Esophagus squamous epithelium (tissue), 5 donors: ENCODE measurements at places on chromosomes 4 and X.

- H3K27me3 ChIP-seq, result no peaks in the 10 kb centered on the region
- H3K27ac ChIP-seq, result peak overlapping the region; percentile 99
- H3K4me3 ChIP-seq, result peak overlapping the region; percentile 99
- peaks cover 23% of the 10 kb centered on the region for H3K36me3 ChIP-seq
Measured at GRCh38 chr4:2009651-2010233, 968 bp upstream of the NELFA start.

DNA sequence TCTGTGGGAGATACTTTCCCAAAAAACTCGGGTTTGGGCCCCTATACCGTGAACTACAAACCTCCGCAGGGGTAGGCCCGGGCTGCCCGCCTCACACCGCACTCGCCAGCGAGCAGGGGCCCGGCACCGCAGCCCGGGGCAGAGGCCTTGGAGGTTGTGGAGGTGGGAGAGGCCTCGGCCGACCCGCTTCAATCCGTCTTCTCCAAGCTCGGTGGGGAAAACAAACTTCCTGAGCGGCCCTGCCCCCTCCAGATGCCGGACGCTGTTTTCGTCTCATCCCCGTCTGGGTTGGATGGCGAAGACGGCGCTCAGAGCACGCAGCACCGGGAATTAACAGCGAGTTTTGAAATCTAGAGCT, 442 bp upstream of the MCUB start:
- DNase-seq, result no peak
- peaks cover 31% of the 10 kb centered on the region for H3K4me1 ChIP-seq
- no peaks in the 10 kb centered on the region for H3K36me3 ChIP-seq
- peak overlapping the region; percentile 97 for H3K27ac ChIP-seq
- H3K27me3 ChIP-seq, result no peaks in the 10 kb centered on the region

DNA sequence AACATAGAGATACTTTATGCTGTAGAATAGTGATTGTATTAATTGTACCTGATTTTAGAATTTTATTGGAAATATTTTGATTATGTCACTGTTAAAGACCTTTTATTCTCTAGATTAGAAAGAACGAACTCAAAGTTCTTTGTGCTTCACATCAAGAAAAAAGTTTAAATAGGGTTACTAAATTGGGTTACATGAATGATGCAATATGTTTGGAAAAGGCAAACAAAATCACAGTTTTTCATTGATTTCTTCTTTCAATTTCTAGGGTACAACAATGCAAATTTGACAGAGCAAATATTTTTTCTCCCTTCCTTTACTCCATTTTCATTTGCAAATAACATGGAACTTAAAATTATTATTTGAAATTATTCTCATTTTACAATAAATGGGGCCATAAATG, 24.0 kb upstream of the ANKRD50 start:
- no peaks in the 10 kb centered on the region for H3K4me1 ChIP-seq
- no peak overlapping the region for H3K4me3 ChIP-seq
- no peak overlapping the region for H3K27ac ChIP-seq
- no peak for DNase-seq
- H3K27me3 ChIP-seq, result no peaks in the 10 kb centered on the region

DNA sequence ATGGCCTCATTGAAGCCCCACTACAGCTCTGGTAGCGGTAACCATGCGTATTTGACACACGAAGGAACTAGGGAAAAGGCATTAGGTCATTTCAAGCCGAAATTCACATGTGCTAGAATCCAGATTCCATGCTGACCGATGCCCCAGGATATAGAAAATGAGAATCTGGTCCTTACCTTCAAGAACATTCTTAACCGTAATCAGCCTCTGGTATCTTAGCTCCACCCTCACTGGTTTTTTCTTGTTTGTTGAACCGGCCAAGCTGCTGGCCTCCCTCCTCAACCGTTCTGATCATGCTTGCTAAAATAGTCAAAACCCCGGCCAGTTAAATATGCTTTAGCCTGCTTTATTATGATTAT, 876 bp downstream of the HPRT1 start:
- H3K27ac ChIP-seq, result peak overlapping the region; percentile 85
- H3K4me1 ChIP-seq, result peaks cover 4% of the 10 kb centered on the region
- no peaks in the 10 kb centered on the region for H3K36me3 ChIP-seq

DNA sequence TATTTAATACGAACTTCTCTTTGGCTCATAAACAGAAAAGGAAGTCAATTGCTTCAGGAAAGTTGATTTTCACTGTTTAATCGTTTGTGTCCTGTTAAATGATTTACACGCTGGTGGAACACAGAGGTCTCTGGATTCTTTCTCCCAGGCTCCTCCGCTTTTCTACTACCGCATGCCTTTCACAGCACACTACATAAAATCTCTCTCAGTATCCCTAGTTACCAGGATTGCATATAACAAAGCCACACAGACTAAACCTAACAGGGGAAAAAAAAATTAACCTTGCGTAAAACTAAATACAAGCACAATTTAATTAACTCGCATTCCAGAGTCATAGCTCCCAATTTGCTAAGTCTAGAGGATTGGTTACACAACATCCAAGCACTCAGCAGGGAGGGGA, 133.9 kb downstream of the CORIN start:
- DNase-seq, result no peak
- no peak overlapping the region for H3K27ac ChIP-seq
- no peaks in the 10 kb centered on the region for H3K36me3 ChIP-seq
- no peaks in the 10 kb centered on the region for H3K27me3 ChIP-seq
- H3K4me1 ChIP-seq, result no peaks in the 10 kb centered on the region

DNA sequence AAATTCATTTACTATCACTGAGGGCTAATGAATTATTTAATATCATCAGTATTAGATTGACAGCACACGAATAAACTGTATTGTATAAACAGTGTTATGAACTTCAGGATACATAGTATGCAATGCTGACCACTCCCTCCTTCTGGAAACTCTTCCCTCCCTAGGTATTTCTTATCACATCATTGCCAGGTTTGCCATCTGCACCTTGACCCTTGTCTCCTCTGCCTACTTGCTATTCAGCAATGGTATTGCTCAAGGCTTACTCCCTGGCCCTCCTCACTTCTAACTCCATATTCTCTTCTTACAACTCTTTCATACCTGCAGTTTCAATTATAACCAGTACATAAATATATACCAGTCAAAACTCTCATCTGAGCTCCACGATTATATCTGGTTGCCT, 38.9 kb downstream of the ATP8A1 start:
- no peaks in the 10 kb centered on the region for H3K36me3 ChIP-seq
- H3K27ac ChIP-seq, result no peak overlapping the region
- no peaks in the 10 kb centered on the region for H3K27me3 ChIP-seq
